GM13976 (cell line): ENCODE measurements at places on chromosomes 16 and 17.

GRCh38 chr17:57915544-57915943 lies 39.7 kb downstream of the CUEDC1 start:
- no peak for DNase-seq

GRCh38 chr17:10261098-10261497 lies 62.7 kb upstream of the GAS7 start:
- DNase-seq = no peak

DNA sequence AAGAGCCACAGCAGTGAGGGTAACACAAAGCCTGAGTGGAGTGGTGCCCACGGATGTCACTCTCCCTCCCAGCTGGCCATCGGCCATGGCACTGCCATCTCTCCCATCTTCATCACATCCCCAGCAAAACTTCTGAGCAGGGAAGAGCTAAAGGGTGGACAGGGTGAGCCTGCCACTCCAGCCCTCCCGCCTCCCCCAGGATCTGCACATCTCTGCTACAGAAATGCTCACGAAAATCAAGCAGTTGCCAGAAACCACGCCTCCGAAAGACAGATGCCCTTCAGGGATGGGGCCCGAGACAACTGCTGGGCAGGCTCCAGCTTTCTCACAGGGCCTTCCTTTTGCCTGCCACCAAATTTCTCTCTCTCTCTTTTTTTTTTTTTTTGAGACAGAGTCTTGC lies 3.6 kb downstream of the GRIN2C start:
- DNase-seq = no peak

DNA sequence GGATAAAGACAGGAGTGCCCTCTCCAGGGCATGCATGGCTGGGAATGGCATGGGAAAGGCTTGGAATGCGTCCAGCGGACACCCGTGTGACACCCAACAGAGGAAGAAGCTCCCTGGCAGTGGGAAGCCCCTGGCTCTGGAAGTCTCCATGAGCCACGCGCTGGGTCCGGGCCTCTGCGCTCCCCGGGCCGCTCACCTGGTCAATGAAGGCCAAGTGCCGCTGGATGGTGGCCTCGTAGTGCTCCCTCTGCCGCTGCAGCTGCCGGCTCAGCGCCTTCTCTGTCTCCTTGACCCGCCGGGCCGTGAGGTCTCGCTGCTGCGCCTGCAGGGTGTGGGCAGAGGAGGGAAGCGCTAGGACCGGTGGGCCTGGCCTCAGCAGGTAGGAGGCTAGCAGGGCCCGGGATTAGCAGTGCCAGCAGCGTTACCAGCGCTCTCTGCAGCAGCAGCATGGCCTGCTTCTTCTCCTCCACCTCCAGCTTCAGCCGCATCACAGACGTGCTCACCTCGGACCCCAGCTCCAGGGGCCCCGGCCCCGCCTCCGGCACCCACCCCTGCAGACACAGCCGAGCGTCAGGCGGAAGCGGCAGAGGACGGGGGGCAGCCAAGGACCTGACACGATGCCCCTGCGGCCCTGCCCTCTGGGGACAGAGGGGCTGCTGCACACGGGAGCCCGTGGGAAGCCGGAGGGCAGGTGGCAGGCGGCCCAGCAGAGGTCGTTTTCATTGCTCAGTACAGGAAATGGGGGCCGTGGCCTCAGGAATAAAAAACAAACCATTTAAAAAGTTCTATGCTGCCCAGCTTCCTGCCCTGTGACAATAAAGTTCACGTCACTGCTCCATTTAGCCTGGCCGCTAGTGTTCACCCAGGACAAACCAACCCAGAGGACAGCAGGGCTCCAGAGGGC lies 26.0 kb downstream of the CEP131 start:
- DNase-seq = no peak

DNA sequence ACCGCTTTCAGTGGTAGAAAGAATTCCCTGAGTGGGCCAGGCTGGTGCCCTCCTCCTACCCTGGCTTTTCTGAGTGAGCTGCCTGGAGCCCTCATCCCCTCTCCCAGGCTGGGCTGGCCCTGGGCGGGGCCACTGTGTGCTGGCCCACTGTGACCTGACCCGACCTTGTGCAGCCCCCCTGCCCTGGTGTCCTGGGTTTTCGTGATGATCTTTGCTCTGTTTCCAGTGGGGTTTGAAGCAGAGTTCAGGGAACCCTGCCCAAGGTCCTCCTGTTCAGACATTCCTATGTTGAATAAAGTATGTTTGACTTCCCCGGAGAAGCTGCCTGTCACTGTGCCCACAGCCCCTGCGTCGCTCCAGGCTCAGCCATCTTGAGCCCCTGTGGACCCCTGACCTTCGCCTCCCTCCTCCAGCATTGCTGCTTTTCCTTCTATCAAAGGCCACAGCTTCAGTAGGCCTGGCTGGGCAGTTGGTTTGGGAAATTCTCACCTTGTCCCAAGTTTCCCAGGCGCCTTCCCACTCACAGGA lies 13.7 kb upstream of the NAGLU start:
- DNase-seq = no peak

- DNase-seq = no peak
Observed at GRCh38 chr17:34769049-34769448, 189.7 kb downstream of the TMEM132E start.

- no peak for DNase-seq
Observed at GRCh38 chr17:74072340-74072739, 131.1 kb upstream of the RPL38 start.

- DNase-seq = no peak
Observed at GRCh38 chr17:12320286-12320685, 299.6 kb downstream of the MAP2K4 start.

GRCh38 chr17:58273453-58274104 lies 7.2 kb downstream of the MPO start:
- peak; percentile 43 for DNase-seq

DNA sequence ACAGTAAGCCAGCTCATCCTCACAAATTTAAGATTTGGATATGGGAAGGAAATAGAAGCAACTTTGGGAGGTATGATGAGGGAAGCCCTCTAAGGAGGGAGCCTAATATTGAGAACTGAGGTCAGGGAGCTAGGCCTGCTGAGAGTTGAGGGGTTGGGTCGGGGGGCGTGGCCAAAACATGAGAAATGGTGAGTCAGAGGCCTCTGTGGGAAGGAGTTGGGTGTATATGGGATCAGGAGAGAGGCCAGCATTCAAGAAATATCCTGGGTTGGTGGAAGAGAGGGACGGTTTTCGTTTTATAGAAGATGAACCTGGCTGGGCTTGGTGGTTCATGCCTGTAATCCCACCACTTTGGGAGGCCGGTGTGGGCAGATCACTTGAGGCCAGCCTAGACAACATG lies 48.4 kb downstream of the CLEC16A start:
- DNase-seq = no peak

DNA sequence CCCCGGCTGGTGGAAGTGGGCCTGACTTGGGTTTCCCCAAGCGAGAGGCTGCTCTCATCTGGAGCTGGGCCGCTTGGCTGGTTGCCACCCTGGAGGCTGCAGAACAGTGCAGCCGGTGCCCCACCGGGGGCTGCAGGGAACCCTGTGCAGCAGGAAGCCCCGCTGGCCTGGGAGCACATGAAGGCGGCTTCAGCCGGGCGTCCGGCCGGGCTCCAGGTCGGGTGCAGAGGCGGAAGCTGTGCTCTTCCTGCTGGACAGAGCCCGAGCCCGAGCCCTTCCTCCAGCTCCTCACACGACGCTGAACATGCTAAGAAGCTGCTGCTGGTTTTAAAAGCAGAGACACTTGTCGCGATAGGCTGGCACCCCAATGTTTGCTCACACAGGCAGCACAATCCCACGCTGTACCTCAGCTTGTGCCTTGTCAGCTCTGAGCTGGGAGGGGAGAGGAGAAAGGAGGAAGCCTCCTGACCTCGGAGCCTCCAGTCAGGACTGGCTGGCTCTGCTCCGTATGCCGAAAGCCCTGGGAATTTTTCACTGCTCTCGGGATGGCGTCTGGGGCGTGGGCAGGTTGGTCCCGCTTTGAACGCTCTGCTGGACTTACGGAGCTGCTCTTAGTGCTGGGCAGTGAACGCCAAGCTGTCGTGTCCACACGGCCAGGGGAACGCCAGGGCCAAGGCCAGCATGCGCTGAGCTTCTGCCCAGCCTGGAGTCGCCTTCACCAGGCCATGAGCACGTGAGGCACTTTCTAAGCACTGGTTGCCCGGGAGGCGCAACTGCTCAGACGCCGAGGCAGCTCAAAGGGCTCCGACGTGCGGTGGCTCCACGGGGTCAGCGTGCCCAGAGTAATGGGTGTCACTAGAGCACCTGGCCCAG lies 8.8 kb downstream of the CDK5R1 start:
- no peak for DNase-seq

- DNase-seq = no peak
Observed at GRCh38 chr16:66889622-66890021, 9.3 kb downstream of the PDP2 start.

DNA sequence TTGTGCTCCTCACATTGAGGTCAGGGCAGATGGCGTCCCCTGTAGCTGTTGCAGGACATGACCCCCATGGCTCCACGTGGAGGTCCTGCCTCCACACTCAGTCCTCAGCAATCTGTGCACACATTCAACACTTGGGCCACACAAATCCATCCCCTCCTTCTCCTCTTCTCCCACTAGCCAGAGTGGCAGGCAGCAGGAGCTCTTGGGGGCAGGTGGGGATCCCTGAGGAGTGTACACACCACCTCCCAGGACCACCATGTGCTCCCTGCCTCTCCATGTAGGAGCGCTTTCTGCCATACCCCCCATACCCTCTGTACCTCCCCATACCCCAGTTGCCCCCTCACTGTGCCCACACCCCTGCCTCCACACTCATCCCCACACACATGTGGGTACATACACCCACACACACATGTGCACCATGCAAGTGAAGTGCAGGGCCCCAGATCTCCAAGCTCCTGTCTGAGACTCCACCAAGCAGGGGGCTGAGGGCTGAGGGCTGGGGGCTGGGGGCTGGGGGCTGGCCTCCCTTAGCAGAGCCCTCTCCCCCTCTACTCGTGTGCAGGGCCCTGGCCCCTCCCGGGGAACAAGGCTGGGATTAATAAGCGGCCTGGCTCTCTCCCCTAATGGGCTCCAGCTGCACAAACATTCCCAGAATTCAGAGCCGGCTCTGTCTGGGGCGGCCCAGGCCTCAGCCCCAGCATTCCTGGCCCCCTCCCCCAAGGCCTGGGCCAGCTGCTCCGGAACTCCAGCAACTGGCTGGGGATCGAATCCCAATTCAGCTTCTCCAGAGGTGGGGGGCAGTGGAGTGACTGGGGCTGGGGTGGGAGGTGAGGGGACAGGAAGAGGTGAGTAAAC lies 48.2 kb upstream of the MEIOC start:
- no peak for DNase-seq
